ENCODE measurements at places on chromosomes 5 and 9. TPM values are rescaled to one million over a fixed set of nuclear protein-coding genes. Genes with fewer than 3 reads are reported as not detected.

The HMGXB3 gene
- total RNA-seq: 63.9 TPM

The TMEM215 gene
- total RNA-seq: not detected

The PDE6A gene
- total RNA-seq: not detected

The IL11RA gene
- 9.0 TPM for total RNA-seq

The PCDHB14 gene
- total RNA-seq: 1.5 TPM

The PIGO gene
- total RNA-seq: 20.2 TPM

The CORO2A gene
- total RNA-seq: 0.30 TPM

The ZNF879 gene
- total RNA-seq: 2.8 TPM

The OBP2A gene
- total RNA-seq: not detected

The GFRA3 gene
- not detected for total RNA-seq

The SERINC5 gene
- 9.5 TPM for total RNA-seq

The DMRT3 gene
- total RNA-seq: not detected

The HSPA5 gene
- 424 TPM for total RNA-seq

The SCAMP1 gene
- 105 TPM for total RNA-seq

The INSL6 gene
- total RNA-seq: not detected

The FAT2 gene
- total RNA-seq: 0.05 TPM

The SLC45A2 gene
- not detected for total RNA-seq

The ZNF366 gene
- 0.05 TPM for total RNA-seq

The LECT2 gene
- total RNA-seq: not detected

The SLC34A3 gene
- total RNA-seq: not detected

The GABRA1 gene
- not detected for total RNA-seq

The IFNA13 gene
- not detected for total RNA-seq

The PCDHGB4 gene
- total RNA-seq: 27.3 TPM

The SHC3 gene
- 79.2 TPM for total RNA-seq

The ANKRD18A gene
- not detected for total RNA-seq

The SPINK13 gene
- not detected for total RNA-seq

The PCDHA9 gene
- total RNA-seq: under 0.01 TPM

The EIF4E1B gene
- not detected for total RNA-seq

The TNFSF15 gene
- 0.32 TPM for total RNA-seq

The OTULIN gene
- 23.8 TPM for total RNA-seq

The ARID3C gene
- total RNA-seq: not detected

The SURF1 gene
- 24.9 TPM for total RNA-seq

The SPINK4 gene
- total RNA-seq: not detected

The CTSL gene
- 349 TPM for total RNA-seq

The PCDHB2 gene
- 0.74 TPM for total RNA-seq

The CDKN2A gene
- total RNA-seq: 27.9 TPM

The MED10 gene
- total RNA-seq: 10.1 TPM

The MLANA gene
- total RNA-seq: 0.05 TPM

The FOXD4L6 gene
- 0.37 TPM for total RNA-seq

The NOXA1 gene
- 0.18 TPM for total RNA-seq

The TRIM41 gene
- total RNA-seq: 11.9 TPM
